GM18507 (cell line): ENCODE measurements at places on chromosomes 5 and 9.

GRCh38 chr5:132019337-132019736 lies 7.9 kb upstream of the ACSL6 start:
- no peak for DNase-seq

DNA sequence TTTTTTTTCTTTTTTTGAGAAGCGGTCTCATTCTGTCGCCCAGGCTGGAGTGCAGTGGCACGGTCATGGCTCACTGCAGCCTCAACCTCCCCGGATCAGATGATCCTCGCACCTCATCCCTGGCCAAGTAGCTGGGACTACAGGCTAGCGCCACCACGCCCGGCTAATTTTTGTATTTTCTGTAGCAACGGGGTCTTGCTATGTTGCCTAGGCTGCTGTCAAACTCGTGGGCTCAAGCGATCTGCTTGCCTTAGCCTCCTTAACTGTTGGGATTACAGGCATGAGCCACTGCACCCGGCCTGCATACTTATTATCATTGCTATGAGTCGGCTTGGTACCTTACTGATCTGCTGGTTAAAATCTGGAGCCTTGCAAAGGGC lies 790 bp upstream of the IARS1 start:
- DNase-seq = no peak

DNA sequence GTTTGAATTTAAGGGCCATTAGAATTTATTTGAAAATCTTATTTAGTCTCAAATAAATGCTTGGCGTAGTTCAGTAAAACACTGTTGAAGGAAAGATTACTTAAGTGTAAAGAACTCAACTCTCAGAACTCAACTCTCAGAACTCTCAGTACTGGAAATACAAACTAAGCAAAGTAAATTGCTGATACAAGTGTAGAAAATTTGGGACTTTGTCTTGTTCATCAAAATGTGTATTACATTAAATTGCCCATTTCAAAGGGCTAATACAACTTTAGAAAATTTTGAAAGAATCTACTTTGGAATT lies 99.4 kb downstream of the CSNK1G3 start:
- no peak for DNase-seq

- DNase-seq = no peak
These were observed 17.2 kb upstream of the FCN2 start for GRCh38 chr9:134863306-134863902.

GRCh38 chr9:96163161-96163560 lies 138.8 kb downstream of the HSD17B3 start:
- no peak for DNase-seq

- DNase-seq = no peak
These were observed 4.8 kb downstream of the ANKRD34B start for GRCh38 chr5:80565330-80565729.

DNA sequence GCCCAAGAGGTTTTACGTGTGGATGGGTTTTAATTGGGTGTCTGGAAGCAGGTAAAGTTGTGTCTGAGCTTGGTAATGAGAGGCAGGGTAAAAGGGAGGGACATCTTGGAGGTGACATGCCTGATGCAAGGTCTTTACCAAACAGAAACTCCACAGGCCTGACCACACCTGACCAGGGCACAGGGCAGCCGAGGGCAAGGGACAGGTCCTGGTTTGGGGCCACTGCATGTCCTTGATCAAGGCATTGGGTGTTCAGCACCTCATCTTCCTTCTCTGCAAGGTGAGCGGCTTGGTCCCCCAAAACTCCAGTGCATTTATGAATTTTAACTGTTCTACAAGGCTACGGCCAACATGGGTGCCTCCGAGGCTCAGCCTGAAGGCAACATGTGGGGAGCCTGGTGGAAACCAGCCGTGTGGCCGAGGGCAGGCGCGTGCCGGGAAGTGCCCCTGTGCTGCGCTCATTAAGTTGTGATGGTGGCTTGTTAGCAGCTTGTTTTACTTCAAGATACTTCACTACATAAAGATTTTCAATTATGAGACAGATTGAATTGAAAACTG lies 30.7 kb upstream of the LPCAT1 start:
- no peak for DNase-seq

DNA sequence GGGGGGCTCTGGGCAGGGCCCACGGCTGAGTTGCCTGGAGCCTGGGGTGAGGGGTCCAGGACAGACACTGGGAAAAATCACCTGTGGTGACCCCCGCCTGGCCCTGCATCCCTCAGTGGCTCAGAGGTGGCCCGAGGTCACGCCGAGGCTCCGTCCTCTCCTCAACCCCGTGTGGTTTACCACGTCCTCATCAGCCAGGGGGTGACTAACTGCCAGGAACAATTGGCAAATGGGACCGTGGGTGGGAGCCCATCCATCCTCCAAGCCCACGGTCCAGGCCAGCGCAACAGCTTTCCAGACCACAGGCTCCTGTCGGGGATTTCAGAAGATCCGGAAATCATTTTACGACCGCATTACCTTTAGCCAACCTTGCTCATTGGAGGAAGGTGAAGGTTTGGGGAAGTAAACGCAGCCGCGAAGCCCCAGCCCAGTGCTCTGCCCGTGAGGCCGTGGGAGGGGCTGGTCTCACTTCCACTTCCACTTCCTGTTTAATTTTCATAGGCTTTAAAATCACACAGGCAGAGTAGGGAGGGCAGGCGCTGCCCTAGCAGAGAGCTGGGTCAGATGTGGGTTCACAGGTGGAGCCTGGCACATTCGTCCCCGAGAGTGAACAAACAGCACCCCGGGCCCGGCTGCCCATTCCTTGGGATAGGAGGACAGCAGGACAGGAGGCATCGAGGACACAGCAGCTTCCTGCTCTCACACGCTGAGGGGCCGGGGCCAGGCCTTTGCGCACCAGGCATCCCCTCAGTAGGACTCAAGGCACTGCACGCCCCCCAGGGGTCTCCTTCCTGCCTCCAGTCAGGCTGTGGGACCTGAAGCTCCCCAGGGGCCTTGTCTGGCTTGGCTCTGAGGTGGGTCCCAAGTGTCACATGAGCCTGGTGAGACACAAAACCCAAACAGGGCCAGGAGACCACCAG lies 19.8 kb upstream of the SLC9A3 start:
- DNase-seq = peak; percentile 92

- DNase-seq = no peak
These were observed 161.5 kb downstream of the HSD17B3 start for GRCh38 chr9:96140296-96141127.

- no peak for DNase-seq
These were observed 258.9 kb downstream of the TAF11L14 start for GRCh38 chr5:17893026-17893635.
